ENCODE measurements at places on chromosomes 3 and 15.

DNA sequence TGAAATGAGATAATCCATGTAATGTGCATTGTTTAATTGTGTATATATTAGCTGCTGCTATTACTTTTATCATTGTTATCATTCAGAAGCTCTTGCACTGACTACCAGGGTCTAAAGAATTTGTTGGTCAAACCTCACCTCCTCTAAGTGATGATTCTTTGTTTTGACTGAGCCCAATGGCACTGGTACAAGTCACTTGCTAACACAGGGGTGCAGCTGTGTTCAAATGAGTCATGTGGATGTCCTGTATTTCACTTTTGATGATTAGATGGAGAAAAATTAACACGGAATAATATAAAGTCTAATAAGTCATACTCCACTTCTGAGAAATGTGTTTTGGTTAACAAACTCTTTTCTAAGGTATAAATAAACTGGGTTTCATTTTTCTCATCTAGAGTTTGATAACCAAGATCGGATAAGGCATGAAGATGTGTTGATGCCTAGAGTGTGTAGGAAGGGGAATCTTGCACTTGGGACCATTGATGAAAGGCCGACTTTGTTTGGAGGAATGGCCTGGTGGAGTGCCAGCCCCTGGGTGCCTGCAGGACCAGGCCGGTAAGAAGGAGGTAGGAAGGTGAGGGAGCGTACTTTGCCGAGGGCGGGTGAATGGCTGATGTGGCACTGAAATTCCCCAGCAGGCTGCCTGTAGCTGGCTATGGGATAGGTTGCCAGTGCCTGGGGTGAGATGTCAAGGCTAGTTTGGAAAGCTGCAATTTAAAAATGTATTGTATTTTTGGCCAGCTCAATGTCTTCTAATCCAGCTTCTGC, 244.7 kb upstream of the ZPLD1 start:
- DNase-seq, result no peak

DNA sequence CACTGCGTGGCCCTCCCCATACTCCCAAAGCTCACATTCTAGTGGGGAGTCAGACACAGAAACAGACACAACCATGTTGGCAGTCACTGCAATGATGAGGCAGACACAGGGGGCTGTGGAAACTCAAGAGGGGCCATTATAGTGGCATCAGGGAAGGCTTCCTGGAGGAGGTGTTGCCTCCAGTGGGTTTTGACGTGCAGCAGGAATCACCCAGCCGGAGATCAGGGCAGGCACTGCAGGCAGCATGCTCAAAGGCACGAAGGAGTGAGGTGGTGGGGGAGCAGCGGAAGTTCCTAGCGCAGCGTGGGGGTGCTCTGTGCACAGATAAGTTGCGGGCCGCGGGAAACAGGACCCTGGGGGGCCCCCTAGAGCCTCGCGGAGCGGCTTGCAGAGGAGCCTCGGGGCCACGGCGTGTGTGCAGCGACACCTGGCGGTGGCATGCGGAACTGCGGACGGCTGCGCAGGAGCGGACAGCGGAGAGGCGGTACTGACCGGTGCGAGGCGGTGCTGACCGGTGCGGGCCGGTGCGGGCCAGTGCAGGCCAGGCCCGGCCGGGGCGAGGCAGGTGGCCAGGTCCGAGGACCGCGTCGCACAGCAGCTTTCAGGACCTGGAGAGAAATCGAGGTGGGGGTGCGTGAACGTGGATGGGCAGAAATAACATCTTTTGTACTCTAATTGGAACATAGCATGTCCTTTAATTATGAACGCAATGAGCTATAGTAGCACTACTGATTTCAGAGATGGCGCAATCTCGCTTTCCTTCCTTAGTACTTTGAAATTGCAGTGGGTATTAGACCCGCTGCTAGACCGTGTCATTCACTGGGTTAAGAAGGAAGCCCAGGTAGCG, 101.5 kb downstream of the FBLN2 start:
- peak; percentile 68 for DNase-seq

DNA sequence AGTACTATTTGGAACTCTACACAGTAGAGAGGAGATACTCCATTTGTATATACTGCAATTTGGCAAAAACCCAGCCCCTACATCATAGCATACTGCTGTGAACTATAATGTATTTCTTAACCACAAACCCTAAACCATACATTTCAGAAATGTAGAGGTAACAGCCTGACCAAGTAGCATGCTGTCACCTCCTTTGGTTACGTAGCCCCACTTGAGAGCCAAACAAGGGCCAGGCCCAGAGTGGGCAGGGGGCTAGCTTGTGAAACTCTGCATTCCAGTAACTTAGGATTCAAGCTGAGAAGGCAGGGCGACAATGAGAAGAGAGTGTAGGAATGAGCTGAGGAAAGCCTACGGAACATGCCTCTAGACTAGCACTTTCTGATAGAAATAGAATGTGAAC, 135.8 kb downstream of the GREM1 start:
- DNase-seq, result no peak

- DNase-seq, result no peak
Measured at GRCh38 chr15:34610354-34610753, 26.9 kb upstream of the GOLGA8B start.

DNA sequence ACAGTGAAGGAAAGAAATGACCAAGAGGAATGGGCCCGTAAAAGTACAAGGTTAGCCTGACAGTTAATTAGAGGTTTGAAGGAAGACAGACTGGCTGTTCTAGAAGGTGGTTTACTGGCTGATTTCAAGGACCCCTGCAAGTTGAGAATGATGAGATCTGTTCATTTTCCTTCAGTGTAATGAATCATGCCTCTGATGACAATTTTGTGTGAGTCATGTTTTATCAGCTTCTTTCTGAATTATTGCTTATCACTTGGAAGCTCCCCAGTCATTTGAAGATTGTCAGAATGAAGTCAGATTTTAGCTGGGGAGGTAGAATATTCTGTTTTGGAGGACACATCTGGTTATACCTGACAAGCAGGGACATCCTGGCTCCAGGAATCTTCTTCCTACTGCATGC, 50.6 kb downstream of the DRD3 start:
- DNase-seq, result no peak

DNA sequence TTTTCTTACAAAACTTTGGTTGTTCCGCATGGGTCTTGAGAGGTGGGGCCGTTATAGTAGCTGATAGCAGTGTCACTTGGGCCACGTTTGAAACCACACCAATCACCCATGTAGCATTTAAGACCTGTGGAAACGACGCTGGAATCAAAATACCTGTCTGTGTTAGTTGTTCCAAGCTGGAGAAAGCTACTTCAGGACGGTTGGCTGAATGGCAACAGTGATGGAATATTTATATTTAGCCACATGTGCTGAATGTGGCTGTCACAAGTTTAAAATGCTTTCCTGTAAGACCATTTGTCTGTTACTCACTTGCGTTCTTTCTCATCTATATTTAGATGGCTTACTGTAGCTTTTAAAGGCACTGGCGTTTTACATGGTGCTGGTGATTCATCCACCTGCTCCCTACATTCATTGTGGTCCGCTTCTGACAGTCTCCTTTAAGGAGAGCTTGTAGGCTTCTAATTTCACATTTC, 1.4 kb downstream of the DNAJA4 start:
- peak; percentile 37 for DNase-seq

DNA sequence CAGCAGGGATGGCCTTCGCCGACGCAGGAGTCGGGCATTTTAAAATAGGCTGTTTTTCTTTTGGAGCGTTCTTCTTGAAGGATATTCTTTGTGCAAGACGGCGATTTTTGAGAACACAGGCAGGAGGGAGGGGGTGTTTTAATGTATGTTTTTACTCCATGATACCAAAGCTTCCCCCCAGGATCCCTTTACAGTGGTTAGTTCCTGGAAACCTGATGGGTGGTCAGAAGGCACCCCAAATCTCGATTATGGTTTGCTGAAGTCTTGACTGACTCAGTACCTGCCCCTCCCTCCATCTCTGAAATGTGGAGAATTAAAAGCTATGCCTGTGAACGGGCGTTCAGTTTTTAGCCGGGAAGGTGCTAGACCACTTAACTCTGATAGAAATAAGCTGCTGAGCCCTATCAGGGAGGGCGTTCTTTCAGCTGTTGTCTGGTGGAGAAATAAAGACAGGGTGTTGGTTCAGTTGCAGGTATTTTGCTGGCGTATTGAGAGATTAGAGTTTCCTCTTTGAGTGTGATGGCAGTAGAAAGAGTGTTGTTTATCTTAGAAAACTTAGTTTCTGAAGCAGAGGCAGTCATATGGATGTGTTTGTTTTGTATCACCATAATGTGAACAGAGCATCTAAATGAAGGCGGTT, 3.4 kb downstream of the IGF1R start:
- no peak for DNase-seq

DNA sequence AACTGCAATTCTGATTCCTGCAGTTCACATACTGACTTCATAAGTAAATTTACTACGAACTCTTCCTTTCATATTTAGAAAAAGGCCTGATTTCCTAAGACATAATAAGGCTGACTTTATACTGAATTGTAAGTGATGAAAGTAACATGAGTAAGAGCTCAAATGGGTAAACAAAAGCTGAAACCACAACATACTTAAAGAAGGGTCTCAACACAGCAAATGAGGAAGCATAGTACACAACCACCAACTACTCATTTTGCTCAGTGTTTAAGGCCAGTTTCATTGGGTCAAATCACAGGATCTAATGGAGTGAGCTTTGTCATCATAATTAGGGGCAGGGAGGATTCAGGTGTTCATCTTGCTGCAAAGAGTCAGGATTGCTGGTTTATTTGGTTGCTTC, 81.4 kb downstream of the SETD2 start:
- no peak for DNase-seq

DNA sequence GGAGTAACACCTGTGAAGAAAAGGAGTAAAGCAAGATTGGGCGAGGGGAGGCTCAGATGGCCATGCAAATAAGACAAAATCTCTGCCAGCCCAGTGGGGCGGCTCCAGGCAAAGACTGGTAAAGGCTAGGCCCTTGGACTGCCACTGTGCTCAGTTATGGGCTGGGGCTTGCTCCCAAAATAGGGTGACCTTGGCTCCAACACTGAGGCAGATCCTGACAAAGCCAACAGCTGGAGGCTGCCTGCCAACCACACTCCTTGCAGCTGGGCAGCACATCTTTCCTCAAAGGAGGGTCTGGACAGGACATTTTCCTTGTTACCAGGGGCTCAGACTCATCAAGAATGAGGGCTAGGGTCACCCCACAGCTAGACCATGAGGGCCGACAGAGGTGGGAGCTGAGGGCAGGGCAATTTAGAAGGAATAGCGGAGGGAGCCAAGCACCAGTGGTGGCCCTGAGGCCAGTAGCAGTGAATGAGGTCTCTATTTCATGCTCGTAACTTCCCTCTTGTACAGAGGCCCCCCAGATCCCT, 86.1 kb downstream of the CHRD start:
- no peak for DNase-seq

DNA sequence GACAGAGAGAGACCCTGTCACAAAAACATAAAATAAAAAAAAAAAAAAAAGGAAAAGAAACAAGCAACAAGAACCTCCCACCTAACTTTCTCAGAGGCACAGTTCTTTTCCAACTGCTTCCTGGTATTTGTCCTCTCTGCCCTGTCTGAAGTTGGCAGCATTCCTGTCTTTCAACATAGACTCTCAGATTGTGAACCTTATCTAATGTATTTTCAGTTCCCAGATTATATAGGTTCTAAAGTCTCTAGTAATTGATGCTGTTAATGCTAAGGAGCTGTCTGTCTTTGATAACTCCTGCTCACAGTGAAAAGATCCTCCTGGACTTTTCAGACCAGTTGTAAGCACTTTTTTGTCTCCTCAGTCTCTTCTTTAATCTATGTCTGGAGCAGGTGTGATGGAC, 199.5 kb upstream of the P2RY1 start:
- DNase-seq, result no peak

DNA sequence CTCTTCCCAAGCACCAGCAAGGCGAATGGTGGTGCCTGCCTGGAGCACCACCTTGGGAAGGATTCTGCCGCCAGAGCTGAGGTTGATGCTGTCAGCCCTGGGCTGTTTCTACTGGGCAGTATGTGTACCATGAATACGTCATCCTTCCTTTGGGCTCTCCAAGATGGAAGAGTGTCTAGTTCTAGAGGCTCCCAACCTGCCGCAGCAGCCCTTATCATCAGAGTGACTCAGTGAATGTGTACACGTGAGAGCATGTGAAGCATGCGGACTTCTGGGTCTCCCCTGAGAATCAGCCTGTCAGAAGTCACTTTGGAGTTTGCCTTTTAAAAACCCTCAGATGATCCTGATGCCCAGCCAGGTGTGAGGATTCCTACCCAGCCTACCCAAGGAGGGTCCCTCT, 20.9 kb downstream of the PLA2G4D start:
- DNase-seq, result no peak

- DNase-seq, result no peak
Measured at GRCh38 chr3:188888321-188889053, 283.3 kb upstream of the TPRG1 start.

DNA sequence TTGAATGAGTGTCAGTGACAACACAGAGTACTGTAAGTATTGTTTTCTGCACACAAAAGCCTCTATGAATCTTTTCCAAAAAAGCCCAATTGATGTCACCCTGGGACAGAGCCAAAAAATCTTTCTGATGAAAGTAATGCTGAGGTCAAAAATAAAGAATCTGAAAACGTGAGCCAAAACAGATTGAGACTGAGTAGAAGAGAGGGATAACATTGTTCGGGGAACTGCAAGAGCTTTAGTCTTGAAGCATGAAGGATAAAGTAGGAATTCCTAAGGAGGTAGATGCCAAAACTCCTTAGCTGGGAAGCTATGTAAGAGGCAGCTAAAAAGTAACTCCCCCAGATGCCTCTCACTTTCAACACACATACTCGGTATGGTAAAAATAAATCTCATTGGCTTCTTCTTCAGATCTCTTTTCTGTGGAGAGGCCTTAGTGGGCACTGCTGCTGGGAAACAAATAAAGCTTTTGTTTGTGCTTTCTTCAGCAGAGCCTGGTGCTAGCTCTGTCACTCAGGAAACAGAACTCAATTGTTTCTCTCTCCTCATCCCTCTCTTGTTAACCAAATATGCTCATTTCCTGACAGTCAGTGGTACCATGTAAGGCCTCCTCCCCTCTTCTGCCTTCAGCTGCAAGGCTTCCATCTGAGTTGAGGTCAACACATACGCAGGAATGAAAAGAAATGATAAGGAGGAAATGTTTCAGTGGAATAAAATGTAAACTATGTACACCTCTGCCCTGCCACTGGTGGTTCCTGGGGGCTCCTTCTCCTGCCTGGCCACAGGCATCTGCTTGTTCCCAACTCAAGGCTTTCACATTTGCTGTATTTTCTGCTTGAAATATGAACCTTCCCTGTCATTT, 58.1 kb downstream of the CD200 start:
- no peak for DNase-seq

DNA sequence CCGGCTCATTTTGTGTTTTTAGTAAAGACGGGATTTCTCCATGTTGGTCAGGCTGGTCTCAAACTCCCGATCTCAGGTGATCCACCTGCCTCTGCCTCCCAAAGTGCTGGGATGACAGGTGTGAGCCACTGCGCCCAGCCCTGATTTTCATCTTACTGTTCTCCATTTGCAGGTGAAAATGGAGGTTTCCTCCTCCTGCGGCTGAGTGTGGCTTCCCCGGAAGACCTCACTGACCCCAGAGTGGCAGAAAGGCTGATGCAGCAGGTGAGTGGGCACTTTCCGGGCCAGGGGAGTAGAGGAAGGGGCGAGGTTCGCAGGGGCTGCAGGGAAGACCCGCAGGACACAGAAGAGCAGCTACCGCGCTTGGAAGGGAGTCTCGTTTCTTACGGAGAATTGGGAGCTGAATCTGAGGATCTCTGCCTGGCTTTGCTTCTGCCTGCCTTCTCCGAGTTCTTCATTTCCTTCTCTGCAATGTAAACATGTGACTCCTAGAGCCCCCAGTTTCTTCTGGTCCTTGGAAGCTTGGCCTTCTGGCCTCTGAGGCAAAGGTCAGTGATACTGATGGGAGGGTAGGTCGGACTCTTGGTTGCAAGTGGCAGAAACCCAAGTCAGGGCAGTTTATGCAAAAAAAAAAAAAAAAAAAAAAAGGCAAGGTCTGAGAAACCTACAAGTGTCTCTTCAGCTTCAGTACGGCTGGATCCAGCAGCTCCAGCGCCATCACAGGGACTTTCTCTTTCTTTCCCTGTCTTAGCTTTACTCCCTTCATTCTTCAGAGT, 8.9 kb downstream of the MUC20 start:
- DNase-seq, result no peak

Data from heart left ventricle (tissue), 16 donors.